Lung (tissue), 17 donors: ENCODE measurements at places on chromosomes 2 and 18. TPM values are rescaled to one million over a fixed set of nuclear protein-coding genes. Genes with fewer than 3 reads are reported as not detected.
A peak's percentile ranks its signal among the peaks of the same experiment; 100 is the strongest.

GRCh38 chr2:231181860-231182512 is 16.4 kb upstream of the ARMC9 start:
- no peak for DNase-seq

GRCh38 chr2:230676546-230676945 is 36.1 kb upstream of the CAB39 start:
- no peak for DNase-seq

DNA sequence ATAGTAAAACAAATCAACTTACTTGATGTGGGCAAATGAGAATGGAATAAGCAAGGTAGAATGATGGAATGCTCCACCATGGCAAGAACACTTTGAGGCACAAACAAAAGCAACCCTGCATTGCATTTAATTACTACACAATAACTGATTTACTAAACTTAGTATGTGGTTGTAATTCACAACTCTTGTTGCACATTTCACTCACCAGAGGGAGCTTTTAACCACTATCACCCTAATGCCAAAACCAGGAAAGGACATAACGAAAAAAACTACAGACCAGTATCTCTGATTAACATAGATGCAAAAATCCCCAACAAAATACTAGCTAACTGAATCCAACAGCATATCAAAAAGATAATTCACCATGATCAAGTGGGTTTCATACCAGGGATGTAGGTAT is 659.8 kb downstream of the CPS1 start:
- DNase-seq, result no peak

DNA sequence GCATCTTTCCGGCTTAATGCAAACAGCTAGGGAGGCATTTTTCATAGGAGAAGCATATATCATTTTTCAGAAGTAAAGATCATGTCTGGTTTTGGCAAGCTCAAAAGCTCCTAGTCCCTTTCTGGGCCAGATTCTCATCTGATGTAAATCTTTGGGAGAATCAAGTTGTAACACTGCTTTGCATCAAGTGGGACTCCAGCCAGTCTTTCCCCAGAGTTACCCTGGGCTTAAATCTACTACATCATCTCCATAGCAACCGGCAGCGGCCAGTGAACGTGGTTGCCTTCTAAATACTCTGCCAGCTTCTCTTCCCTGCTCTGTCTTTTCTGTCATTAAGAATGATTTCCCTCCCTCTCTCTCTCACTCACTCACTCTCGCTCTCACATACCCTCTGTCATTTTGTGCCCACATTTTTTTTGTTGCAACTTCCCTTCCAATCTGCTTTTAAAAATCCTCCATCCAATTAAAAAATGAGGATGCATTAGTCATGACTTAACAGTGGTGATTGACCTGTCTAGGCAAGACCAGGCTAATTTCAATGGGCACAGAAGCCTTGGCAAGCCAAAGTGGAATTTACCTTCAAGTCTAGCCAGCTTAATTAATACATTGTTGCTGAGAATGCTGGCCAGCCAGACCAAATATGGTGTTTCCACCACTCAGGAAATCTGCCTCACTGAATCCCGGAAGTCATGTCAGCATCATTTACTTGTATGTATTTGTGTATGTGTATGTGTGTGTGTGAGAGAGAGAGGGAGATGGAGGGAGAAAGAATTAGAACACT is 93.0 kb downstream of the NRP2 start:
- peak; percentile 92 for DNase-seq

GRCh38 chr2:118848381-118849225 is 1.2 kb upstream of the EN1 start:
- no peak for DNase-seq

DNA sequence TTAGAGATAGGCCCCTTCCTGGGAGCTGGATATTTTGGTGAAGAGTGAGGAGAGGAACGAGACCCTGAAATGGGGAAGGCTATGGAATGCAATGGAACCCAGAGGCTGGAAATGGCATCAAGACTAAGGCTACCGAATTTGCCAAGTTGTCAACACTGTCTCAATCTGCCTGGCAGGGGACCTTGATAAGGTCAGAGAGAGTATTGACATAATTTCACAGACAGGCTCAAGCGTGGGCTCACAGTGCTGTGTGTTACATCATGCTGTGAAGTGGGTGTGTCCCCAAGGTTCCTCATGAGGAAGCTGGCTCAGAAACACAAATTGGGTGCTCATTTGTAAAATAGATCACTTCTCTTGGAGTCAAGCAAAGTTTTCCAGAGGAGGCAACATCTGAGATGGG is 51.8 kb upstream of the CYRIA start:
- no peak for DNase-seq

- DNase-seq, result no peak
These were observed 27.4 kb upstream of the MTIF2 start for GRCh38 chr2:55296393-55296792.

- no peak for DNase-seq
These were observed 73.4 kb upstream of the ODC1 start for GRCh38 chr2:10521356-10522169.

DNA sequence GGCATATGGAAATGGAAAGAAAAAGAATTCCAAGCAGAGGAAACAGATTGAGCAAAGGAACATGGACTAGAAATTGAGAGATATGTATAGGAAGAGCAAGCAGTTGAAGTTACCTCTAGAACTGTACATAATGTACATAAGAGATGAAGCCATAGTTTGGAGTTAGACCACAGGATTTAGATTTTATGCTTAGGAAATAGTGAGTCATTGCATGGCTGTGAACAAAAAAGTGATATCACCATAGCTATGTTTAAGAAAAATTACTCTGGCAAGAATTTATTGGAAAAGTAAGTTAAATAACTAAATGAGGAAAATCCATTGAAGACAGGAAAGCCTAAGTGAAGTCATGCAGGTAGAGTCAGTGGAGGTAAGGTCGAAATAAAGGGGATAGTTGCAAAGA is 99.4 kb upstream of the GALNT5 start:
- DNase-seq, result no peak

- no peak for DNase-seq
These were observed 19.6 kb upstream of the NDUFV2 start for GRCh38 chr18:9082711-9083510.

DNA sequence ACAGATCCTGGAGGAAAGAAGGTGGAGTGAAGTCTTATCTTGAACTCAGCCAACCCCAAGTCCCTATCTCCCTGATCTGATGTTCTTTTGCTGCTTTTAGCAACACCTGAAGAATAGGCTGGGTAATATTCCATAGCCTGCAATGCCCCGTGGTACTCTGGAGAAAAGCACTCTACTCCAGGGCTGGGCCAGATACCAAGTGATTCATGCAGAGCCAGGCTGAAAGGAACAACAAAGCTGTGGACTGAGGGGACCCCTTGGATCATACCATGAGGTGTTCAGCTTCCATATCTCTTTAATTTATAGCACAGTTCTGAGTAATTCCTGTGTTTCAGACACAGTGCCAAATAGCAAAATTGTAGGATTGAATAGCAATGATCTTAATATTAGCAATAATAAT is 130.6 kb downstream of the NXPH2 start:
- no peak for DNase-seq

DNA sequence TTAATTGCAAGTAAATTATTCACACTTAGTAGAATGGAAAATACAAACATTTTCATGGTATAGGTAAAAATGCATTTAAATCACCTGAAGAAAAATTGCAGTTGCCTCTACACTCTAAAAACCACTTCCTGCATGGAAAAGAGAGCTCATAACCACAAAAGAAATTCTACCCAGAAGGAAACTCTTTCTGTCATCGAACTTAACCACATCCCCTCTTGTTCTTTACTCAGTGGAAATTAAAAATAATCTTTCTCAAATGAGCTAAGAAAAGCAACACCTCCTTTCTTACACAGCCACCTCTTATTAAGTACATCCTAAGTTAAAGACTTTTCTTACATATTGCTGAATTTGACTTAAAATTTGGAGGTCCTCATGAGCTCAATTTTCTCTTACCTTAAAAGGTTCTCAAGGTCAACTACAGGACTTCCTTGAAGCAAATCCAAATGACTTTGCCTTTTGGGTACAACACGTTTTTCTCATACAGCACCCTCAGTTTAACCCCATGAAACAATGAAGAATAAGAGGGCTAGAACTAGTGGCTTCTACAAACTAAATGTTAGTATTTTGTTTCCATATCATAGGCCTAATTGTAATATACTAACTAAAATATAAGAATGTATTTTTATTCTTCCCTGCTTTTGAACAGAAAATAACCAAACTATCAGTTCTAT is 109.1 kb upstream of the CRIM1 start:
- no peak for DNase-seq

DNA sequence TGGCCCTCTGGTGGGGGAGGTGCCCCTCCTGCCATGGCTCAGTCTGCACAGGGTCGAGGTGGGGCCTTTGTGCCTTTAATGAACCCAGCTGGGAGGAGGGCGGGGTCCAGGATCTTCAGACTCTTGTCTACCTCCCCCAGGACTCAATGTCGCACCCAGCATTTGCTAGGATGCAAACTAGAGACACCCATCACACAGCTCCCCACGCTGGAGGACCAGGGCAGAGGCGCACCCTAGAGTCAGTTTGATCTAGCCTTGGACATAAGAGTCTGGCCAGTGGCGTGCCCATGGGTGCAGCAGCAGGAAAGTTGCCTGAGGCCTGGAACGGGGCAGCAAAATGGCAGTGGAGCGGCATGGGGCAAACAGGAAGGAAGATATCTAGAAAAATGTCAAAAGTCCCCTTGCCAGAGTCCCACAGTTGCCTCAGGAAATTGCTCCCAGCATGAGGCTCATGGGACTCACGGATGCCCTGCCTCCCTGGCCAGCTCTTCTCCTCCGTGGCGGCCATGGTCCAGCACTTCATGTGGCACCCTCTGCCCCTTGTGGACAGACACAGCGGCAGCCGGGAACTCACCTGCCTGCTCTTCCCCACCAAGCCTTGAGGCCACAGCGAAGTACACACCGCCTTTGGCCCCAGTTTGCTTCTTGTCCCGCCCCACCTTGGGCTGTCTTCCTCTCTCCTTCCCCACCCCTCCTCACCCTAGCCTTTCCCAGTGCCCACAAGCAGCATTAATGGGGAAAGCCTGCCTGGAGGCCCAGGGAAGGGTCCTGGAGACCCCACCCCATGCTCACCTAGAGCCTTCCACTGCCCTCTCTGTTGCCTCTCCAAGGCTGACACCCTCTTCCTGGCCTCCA is 17.7 kb downstream of the SH2D6 start:
- DNase-seq, result no peak

DNA sequence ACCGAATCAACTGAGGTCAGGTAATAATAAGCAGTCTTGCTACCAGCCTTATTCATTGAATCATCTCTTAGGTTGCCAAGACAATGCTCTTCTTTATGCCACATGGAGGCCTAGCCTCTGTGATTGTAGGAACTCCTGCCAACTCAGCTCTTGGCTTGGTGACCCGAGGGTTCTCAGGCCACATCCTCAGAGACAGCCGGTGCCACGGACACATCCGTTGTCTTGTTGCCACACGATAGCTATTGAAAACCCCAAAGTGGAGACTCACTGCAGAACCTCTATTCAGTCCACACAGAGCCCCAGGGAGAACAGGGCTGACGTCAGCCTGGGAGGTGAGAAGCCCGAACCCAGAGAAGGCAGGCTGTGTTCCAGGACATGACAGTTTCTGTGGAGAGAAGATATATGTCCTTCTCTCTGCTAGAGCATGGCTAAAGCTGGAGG is 53.5 kb upstream of the TGFA start:
- no peak for DNase-seq

GRCh38 chr2:86087936-86088850 is 17.5 kb downstream of the POLR1A start:
- no peak for DNase-seq

DNA sequence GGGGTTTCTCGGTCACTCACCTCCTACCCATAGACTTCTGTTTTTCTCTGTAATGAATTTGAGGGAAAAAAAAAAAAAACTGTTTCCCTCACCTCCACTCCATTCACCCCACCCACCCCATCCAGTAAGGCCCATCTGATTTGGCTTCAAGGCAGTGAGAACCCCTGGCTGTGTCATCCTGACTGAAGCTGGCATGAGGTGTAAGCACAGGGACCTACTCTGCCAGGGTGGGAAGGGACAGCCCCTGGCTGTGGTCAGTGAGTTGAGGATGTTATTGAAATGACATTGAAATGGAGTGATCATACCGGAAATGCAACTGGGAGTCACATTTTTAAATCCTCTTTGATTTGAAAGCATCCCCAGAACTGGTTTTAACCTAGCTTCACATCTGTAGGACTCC is 19.1 kb upstream of the BCL2L11 start:
- no peak for DNase-seq

DNA sequence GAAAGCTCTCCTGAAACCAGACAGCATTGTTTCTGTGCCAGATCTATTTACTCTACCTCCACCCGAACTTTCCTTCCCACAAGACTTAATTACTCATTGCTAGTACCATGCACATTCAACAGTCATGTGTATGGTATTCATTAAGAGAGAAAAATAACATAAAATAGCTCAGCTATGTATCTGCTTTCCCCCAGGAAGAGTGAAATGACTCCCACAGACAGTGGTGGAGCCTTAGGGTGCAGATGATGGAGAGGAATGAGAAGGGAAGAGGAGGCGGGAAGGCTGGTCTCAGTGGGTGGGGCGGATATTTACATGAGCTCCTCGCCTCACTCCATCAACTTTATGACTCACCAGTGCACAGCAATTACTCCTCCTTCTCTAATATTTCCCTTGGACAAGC is 724.5 kb downstream of the EPHA4 start:
- DNase-seq, result no peak

- DNase-seq, result no peak
These were observed 119.3 kb downstream of the SPTBN1 start for GRCh38 chr2:54575379-54575888.

DNA sequence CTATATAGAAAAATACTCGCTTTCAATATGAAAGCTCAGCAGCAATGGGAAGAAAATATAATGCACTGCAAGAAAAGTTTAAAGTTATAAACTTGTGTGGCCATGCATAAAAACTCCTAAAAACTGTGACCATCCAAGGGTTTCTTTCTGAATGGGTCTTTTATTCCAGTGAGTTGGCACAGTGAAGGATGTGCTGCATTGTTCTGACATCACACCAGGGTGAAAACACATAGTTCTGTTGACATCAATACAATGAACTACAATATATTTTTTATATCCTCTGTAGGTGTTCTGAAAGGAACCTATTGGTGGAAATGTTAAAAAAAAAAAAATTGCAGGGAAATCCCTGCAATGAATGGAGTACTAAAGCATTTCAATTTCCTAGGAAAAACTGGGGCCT is 80.2 kb downstream of the CDH20 start:
- DNase-seq, result no peak

DNA sequence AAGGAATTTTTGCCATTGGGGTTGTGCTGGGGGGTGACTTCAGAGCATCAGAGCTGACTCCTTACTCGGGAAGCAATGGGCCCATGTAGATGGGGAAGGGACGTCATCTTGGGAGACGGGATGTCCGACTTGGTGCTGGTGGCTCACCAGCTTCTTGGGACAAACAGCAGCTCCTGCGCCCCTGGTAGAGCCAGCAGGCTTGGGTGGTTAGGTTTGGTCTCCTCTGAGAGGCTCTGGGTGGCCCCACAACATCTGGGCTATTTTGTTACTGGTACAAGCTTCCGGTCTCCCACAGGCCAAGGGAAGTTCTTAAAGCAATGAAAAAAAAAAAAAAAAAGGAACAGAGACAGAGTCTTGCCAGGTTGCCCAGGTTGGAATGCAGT is 1.8 kb downstream of the NGEF start:
- DNase-seq, result no peak

GALNT13 gene
- 3.1 TPM for total RNA-seq

IL1R2 gene
- total RNA-seq, result 7.3 TPM

DTNA gene
- total RNA-seq, result 19.6 TPM

FOXD4L1 gene
- not detected for total RNA-seq

RTKN gene
- 46.0 TPM for total RNA-seq

CCDC150 gene
- 7.1 TPM for total RNA-seq

MAP3K20 gene
- total RNA-seq, result 39.7 TPM

OSR1 gene
- 21.3 TPM for total RNA-seq

REG3A gene
- total RNA-seq, result not detected

SALL3 gene
- 0.28 TPM for total RNA-seq
